AG04449 (cell line): ENCODE measurements at places on chromosomes 12 and 14.

- no peak for DNase-seq
These were observed 98.6 kb upstream of the FAR2 start for GRCh38 chr12:29050503-29050902.

DNA sequence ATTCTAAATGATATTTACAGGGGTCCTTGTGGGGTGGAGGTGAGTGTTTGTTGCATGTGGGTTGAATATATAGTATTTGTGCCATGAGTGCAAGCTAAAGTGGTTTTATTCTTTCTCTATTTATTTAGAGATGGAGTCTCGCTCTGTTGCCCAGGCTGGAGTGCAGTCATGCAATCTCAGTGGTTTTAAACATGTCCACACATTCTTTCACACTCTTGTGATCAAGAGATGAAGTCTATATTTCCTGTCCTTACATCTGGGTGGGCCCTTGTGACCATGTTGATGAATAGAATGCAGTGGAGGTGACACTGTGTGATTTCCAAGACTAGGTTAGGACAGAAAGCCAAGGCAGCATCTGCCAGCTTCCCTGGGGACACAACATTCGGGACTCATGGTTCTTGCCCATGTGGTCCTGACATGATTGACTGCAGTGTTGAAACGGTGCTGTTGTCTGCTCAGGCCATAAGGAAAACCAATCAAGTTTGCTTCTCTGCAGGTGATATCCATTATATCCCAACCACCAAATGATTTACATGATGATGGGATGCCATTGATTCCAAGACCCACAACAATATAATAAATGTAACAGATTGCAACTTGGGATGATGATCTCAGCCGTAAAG, 172.6 kb downstream of the SUDS3 start:
- no peak for DNase-seq

- DNase-seq, result no peak
These were observed 22.6 kb upstream of the SNRPF start for GRCh38 chr12:95836185-95836609.

GRCh38 chr12:43069768-43070221, 480.2 kb upstream of the PRICKLE1 start:
- no peak for DNase-seq

- DNase-seq, result no peak
These were observed 3.8 kb downstream of the ARHGEF25 start for GRCh38 chr12:57614948-57615500.

DNA sequence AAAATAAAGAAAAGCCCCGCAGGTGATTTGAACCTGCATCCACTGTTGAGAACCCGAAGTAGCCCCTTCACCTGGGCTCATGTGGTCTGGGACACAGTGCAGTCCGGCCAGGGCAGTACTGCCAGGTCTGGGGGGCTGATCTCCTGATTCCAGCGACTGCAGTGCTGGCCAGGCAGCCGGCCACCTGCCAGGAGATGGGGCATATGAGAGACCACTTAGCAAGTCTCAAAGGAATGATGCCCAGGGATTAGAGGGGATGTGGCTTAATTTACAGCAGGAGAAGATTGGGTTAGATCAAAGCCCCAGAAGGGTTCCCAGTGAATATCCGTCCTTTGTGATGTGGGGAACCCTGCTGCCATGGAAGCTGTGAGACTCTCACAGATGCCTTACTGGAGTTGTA, 113.3 kb downstream of the PRMT8 start:
- DNase-seq, result no peak

GRCh38 chr14:100275214-100275613, 31.0 kb downstream of the SLC25A29 start:
- no peak for DNase-seq
